Activated T-cell treated with anti-CD3 and anti-CD28 coated beads, Interleukin-2, amount 50 U/mL, for 72 hours (primary cell): ENCODE measurements at places on chromosomes 7 and 10.
A peak's percentile ranks its signal among the peaks of the same experiment; 100 is the strongest.

GRCh38 chr10:68251625-68252495 lies 19.9 kb upstream of the ATOH7 start:
- no peak for DNase-seq

DNA sequence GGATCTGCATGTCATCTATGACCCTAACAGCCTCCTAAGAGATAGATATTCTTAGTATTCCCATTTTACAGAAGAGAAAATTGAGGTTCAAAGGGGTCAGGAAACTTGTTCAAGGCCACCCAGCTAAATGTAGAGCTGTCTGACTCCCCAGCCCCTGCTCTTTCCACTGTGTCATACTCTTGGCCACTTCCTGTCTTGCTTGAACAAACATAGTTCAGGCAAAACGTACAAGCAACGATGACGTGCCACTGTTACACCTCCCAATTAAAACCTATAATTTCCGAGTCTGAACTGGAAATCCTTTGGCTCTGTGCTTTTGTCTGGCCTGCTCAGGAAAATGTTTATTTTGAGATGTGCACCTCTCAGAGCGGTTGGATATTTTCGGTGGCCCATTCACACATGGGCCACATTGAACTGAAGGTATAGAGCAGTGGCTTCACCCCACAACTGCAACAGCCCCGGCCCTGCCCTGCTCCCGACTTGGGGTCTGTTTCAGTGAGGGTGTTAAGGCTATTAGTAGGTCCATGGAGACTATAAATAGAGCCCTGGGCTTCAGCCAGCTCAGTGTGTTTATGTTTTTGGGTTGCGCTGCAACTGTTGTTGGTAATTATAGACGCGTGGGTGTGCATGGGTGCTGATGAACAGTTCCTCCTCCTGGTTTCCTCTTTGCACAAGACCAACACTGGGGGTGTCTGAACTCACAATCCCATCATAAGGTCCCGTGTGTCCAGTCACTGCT lies 172.3 kb upstream of the ADO start:
- DNase-seq, result peak; percentile 33

DNA sequence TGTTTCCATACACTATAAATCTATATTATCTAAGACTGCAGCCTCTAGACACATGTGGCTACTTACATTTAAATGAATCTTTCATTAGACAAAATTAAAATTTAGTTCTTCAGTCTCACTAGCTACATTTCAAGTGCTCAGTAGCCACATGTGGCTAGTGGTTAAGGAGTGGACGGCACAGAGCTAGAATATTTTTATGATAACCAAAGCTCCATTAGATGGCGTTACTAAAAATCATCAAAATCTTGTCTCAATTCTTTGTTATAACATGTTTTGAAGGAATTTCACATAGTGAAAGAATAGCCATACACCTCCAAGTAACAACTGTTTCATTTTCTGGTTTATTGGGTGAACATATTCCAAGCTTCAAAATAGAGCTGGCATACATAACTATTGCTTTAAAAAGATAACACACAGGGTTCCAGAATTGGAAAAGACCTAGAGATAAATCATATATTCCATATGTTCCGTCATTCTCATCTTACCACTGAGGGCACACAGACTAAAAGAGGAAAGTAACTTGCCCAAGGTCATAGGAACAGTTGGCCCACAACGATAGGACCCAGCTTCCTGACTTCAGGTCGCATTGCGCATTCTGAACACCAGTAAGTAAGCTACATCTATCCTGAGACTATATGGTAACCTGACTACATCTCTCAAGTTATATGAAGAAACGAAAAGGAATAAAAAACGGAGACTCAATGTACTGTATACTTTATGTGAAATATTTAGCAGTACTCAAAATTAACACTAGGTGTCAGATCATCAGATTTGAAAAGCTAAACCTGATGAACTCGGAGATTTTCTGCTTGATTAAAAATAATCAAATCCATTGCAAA lies 66.6 kb downstream of the CAV1 start:
- DNase-seq, result no peak

GRCh38 chr7:107321611-107322010 lies 148.2 kb upstream of the GPR22 start:
- no peak for DNase-seq

DNA sequence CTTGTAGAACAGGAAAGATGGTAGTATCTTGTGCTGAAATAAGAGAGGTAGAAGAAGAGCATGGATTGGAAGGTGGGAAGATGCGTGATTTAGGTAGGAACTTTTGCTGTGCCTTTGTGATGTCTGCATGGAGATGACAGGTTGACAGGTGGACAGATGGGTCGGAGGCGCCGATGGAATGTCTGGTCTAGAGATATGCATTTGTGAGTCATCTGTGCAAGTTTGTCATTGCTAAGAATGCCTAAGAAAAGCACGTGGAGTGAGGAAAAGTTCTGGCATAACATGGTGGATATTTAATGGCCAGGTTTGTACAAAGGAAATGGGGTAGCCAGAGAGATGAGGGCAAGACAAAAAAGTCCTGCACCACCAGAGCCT lies 76.0 kb upstream of the ARMC3 start:
- DNase-seq, result no peak

GRCh38 chr7:147304376-147304775 lies 1187.8 kb downstream of the CNTNAP2 start:
- no peak for DNase-seq
